GM12892 (cell line): ENCODE measurements at places on chromosomes 3 and 15.

- no peak for DNase-seq
Measured at GRCh38 chr15:22915866-22916515, 64.2 kb downstream of the CYFIP1 start.

- no peak for DNase-seq
Measured at GRCh38 chr3:14393440-14394106, 8.8 kb upstream of the SLC6A6 start.

DNA sequence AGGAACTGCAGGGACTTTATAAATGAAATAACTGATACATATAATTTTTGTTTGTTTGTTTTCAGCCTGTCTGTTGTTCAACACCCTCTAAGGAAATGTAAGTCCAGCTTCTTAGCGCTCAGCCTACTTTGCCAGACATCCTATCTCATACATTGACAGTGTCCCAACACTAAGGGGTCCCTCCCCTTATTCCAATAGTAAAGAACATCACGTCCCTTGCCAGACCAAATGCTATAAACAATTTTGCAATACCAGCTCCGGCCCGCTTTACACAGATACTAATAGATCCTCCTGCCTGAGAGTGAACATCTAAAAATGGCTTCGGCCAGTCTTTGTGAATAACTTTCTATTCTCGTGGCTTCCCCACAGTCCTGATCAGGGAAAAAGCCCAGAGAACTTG, 4.5 kb upstream of the TAFA4 start:
- DNase-seq = no peak

DNA sequence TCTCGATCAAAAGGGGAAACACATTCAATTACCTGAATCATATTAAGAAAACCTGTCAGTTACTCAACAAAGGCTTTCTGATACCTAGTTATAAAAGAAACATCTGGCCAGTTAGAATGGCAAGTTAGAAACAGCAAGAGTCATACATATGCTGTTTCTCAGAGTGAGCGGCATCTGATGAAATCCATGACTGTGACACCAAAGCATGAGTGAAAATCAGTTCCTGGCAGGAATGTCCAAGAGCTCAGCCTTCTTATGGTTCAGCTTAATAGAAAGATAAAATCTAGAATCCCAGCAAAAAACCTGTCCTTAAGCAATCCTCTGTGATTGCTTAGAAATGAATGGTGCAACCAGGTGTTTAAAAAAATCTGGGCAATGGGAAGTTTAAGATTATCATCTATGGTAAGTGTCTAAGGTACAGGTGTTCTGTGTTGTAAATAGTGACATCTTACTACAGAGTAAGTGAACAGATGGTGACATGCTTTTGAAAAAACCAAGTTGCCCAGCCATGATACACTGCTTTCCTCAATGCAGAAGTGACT, 18.8 kb downstream of the B4GALT4 start:
- DNase-seq = no peak

DNA sequence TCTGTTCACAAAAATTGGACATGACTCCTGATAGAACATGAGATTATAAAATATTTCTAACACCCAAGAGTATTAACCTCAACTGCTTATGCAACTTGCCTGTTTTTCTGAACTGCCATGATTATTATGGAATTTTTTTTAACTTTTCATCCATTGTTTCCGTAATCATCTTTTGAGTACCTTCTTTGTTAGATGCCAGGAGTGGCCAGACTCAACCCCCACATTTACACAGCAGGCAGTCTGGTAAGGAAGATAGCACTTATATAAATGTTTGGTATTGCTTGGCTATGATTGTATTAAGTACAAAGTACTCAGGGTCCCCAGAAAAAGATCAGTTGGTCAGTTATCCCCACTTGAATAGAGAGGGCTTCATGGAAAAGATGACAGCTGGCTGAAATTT, 74.3 kb downstream of the CRYBG3 start:
- DNase-seq = no peak

DNA sequence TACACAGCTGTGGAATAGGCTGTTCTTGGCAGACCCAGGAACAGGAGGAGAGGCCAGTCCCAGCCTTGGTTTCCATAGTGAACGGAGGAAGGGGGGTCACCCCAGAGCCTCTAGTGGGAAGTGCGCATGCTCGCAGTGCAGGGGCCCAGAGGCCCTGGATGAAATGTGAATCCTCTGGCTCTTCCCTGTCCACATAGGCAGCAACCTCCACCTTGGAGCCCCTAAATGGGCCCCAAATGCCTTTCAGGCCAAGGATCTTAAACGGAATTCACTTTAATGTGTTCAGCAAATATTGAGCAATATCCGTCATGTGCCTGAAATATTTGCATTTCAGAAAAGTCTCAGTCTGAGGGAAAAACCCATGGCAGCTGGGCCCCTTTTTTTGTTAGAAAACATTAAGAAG, 3.3 kb upstream of the NDN start:
- no peak for DNase-seq

GRCh38 chr15:91879158-91879557, 25.6 kb downstream of the SLCO3A1 start:
- no peak for DNase-seq

DNA sequence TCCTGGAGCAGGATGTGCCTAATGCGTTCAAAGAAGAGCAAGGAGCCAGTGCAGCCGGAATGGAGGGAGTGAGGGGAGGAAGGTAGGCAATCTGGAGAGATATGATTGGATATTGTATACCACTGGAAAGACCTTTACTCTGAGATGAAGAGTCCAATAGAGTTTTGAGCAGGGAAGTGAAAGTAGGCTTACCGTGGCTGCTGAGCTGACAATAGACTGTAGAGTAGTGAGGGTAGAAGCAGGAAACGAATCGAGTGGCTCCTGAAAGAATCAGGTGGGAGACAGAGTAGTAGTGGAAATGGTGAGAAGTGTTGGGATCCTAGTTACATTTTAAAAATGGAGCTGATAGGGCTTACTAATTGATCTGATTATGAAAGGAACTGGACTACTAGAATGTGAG, 51.8 kb upstream of the NUDT16 start:
- DNase-seq = no peak

DNA sequence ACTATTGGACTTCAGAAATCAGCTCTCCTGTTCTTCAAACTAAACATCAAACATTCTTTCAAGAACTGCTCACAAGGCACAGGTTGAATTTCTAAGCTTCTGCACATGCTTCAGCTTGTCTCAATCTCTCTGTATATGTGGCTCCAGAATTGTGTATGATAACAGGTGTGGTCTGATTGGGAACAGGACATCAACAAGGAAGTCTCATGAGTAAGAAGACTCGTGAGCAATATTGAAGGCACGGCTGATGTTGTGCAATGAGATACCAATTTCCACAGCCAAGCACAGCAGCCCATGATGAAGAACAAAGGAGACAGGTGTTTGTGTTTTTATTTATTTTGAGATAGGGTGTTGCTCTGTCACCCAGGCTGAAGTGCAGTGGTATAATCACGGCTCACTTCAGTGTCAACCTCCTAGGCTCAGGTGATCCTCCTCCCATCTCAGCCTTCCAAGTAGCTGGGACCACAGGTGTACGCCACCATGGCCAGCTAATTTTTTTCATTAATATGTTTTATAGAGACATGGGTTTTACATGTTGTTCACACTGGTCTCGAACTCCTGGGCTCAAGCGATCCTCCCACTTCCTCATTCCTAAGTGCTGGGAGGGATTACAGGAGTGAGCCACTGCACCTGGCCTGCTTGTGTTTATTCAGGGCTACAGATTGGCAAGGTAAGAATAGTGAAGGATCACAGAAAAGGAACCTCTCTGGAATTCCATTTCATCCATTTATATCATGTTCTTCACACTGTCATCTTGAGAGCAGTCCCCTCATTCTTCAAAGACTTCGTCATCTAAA, 32.2 kb upstream of the ABHD17C start:
- DNase-seq = no peak

DNA sequence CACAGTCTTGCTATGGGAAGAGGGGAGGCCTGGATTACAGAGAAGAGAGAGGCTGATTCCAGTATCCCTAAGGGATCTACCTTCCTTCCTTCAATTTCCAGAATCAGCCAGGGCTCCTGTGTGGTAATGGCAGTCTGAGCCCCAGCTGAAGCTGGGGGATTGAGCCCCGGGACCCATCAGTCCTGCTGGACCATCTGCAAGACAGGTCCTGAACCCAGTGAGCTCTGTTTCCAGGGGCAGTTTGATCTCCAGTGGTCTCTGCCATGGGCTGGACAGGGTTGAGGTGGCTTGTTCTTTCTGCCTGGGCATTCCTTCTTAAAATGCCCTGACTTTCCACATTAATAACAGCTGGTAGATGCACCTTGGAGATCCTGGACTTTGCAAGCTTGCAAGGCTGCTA, 685.2 kb downstream of the TBL1XR1 start:
- no peak for DNase-seq

GRCh38 chr3:180631317-180631716, 29.4 kb downstream of the TTC14 start:
- DNase-seq = no peak

DNA sequence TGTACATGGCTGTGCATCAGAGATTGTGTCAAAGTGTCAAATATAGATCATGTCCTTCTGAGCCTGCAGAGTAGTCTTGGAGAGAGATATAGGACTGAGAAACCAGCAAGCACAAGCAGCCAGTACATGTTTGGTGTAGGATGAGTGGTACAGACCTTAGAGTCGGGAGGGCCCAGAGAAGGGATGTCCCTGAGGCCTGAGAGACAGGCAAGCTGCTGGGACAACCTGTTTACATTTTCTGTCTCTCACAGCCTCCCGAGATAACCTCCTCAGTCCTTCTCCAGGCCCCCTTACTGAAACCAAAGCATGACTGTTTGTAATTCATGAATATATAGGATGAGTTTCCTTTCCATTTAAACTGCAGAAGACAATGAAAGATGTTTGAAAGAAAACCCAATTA, 182.4 kb upstream of the STT3B start:
- DNase-seq = no peak

- no peak for DNase-seq
Measured at GRCh38 chr3:157117206-157117605, 42.7 kb downstream of the CCNL1 start.

- DNase-seq = no peak
Measured at GRCh38 chr3:23739536-23739935, 66.2 kb upstream of the UBE2E1 start.

DNA sequence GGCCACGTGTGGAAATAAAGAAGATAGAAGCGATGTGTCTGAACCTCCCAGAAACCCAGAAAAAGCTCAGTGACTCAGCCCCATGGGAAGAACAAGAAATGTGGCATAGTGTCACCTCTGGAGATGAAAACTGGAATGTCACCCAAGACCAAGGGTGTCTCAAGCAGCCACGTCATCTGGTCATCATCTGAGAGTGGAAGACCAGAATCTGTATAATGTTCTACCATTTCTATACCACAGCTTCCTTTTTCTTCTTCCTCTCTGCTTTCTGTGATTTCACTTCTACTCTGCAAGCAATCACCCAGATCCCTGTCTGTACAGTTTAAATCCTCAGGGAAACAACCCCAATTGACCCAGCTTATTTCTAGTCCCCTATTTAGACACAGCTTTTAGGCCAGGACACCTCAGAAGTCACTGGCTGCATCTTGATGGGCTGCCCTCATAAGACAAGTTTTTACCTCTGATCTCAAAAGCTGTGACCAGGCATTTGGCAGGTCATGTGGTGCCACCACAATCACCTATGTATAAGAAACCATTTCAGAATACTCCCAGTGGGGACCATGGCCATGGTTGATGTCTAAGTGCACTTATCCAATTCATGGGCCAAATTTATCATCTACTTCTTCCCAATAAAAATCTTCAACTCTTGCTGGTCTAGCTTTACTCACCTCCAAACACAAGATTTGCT, 278.5 kb upstream of the UMPS start:
- DNase-seq = no peak

GRCh38 chr15:78223396-78224022, 10.9 kb downstream of the ACSBG1 start:
- no peak for DNase-seq

DNA sequence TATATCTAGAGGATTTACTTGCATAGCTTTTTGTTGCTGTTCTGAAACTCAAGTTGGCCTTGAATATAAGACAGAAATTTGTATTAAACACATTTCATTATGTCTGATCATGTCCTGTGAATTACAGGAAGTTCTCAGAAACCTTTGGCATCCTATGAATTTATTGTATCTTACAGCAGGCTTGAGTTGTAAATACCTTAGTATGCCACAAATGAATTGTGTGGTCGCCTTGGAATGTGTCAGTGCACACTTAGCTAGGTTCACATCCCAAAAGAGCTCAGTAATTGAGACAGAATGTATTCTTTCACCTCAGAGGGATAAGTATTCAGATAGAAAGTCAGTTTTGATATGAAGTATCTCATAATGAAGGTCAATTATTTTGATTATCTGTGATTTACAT, 83.4 kb downstream of the NEK11 start:
- DNase-seq = no peak

DNA sequence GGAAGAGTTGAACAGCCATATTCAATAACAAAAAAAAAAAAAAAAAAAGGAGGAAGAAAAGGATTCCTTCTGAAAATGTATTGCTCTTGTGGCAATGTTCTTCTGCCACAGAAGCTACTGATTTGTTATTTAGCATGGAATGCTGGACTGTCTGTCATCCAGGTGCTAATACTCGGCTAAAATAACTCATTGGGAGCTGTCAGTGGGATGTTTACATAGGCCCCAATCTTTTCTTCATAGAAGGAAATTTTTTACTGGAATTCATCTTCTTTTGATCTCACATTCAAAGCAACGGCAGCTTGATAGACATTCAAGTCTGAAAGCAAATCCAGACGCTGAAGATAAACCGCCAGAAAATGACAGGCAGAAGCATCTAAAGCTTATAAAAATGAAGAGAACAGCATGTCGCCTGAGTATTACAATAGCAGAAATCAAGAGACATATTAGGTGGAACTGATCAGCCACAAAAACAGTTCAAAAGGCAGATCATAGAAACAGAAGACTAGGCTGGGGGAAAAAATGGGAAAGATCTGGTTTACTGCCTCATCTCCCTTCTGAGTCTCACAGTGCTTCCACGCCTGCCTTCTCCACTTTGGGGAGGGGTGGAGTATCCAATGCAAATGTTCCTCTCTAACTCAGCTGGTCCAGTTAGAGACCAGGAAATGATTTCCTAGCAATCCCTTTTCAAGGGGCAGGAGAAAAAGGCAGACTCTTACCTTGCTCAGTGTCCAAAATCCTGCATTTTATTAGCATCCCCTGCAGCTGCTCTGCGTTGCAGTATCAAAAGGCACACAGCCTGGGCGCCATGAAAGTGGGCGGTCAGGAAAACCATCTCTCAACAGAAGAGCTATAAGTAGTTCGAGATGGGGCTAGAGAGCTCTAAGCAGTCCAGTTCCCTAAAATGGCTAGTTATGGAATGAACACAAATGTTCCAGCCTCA, 451.9 kb downstream of the FOXP1 start:
- DNase-seq = no peak

- no peak for DNase-seq
Measured at GRCh38 chr3:30970183-30970582, 75.7 kb upstream of the GADL1 start.

DNA sequence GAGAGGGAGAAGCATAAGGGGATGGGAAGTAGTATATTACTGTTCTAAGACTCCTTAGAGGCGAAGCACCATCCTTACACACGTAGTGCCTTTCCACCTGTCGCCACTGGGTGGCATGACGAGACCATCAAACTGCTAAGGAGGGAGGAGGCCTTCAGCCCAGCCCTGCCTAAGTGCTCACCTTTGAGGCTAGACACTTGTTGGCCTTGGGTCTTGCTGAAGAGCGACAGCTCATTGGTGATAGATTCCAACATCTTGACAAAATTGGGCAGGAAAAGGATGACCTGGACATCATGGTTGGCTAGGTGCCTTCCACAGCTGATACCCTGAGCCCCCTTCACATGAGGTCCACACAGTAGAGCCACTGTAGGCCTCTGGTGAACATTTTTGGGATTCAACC, 19.6 kb downstream of the CLK3 start:
- peak; percentile 64 for DNase-seq
